ENCODE measurements at places on chromosomes 13 and 19. TPM values are rescaled to one million over a fixed set of nuclear protein-coding genes. Genes with fewer than 3 reads are reported as not detected.
A peak's percentile ranks its signal among the peaks of the same experiment; 100 is the strongest.

CD79A gene
- polyA plus RNA-seq: 2.3 TPM

DNA sequence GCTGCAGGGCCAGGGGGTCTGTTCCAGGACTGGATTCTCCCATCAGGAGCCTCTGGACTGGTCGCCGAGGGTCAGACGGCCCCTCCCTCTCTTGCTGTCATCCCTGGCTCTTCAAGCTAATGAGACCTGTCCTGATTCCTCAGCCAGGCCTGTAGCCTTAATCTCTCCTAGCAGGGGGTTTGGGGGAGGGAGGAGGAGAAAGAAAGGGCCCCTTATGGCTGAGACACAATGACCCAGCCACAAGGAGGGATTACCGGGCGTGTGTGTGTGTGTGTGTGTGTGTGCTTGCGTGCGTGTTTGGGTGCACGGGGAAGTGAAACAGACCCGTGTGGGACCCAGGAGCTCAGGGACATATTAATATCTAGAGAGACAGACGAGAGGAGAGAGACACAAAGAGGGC is 1.9 kb upstream of the CRX start:
- DNase-seq: no peak

- peak; percentile 55 for DNase-seq
Measured at GRCh38 chr13:31046711-31047279, 114.3 kb downstream of the TEX26 start.

DNA sequence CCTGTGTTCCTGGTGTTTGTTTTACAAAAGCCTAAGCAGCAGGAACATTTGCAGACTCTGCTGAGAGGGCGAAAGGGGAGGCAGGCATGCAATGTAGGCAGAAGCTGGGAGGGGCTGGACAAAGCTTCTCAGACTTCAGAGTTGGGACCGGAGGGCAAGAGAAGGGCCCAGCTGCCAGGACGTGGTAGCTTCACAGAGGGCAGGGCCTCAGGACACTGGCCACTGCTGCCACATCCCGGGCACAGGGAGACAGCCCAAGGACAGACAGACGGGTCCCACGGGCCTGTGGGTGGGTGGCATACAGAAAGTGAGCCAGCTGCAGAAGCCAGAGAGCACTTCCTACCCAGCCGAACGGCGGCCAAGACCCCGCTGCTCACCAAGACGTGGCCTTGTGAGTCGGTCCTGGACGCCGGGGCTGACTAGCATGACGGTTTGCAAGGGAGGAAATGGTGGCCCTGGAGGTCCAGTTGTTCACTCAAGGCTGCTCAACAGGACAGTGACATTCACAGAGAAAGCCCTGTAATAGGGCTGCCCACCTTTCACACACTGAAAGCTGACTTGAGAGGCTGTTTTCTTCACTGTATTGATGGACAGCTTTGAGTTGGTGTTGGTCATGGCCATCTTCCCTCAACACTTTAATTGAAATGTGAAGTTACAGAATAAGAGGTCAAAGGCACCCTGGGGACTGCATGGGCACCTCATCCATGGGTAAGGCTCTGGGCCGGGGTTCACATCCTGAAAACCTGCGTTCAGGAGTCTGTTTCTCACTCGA is 23.7 kb upstream of the TFDP1 start:
- no peak for DNase-seq
